ENCODE measurements at places on chromosomes 7 and 10. TPM values are rescaled to one million over a fixed set of nuclear protein-coding genes. Genes with fewer than 3 reads are reported as not detected.

The OTUD1 gene
- total RNA-seq, result 24.1 TPM

The DGKI gene
- total RNA-seq, result 13.4 TPM

The CREB5 gene
- total RNA-seq, result 143 TPM

The OGDHL gene
- not detected for total RNA-seq

The NUDCD3 gene
- 39.3 TPM for total RNA-seq

The CPA2 gene
- not detected for total RNA-seq

The NKX1-2 gene
- not detected for total RNA-seq

DNA sequence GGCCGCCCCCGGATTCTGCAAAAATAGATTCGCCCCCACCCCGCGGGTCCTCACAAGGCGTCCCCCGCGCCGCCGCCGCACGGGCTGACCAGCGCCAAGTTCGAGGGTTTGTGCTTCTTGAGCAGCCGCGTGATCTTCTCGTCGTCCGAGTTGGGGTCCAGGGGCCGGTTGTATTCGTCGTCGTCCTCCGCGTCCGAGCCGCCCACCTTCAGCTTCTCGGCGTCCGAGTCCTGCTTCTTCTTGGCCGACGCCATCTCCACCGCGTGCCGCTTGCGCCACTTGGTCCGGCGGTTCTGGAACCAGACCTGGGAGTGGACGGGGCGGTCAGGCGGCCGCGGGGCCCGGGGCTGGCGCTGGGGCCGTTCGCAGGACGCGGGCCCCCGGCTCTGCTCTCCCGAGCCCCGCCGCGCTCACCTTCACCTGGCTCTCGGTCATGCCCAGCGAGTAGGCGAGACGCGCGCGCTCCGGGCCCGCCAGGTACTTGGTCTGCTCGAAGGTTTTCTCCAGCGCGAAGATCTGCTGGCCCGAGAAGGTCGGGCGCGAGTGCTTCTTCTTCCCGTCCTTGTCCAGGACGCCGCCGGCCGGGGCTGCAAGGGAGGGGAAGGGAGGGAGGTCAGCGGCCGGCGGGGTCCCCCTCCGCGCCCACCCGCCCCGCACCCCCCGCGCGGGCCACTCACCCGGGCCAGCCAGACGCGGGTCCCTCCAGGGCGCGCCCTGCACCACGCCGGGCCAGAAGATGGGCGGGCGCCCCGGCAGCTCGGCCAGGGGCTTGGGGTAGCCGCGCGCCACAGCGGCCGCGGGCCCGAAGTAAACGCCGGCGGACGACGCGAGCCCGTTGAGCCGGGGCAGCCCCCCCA, 853 bp downstream of the NKX6-2 start:
- DNase-seq, result no peak

DNA sequence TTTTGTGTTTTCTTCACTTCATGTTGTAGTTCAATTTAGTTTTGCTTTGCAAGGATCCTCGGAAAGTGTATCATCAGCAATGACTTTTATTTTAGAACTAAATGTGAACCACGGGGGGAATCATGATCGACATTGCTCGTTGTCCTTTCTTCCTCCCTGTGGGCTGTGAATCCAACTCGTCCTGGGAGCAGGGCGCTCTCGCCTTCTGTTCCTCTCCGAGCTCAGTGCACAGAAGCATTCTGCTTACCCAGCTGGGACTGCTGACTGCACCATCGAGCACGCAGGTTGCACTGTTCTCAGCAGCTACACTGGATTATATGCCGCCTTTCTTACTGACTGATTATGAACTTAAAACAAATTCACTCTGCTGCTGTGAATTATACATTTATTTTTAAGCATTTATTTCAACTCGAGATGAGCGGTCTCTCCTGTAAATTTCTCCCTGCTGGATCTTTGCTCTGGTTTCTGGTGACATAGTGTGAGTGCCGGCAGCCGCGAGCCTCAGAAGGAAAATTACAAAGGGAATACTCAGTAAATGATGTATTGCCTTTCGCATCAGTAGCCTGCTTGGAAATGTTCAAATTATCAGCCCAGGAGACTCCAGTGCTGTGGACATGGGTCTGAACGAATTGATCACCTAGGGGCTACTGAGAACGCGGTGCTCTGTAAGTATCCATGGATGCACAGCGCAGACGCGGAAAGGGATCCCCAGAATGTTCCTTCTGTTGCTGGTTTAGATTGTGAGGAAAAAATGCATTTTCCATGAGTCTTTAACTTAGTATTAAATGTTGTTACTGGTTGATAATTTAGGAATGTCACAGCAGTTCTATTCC, 92.6 kb downstream of the PTPRE start:
- DNase-seq, result no peak

DNA sequence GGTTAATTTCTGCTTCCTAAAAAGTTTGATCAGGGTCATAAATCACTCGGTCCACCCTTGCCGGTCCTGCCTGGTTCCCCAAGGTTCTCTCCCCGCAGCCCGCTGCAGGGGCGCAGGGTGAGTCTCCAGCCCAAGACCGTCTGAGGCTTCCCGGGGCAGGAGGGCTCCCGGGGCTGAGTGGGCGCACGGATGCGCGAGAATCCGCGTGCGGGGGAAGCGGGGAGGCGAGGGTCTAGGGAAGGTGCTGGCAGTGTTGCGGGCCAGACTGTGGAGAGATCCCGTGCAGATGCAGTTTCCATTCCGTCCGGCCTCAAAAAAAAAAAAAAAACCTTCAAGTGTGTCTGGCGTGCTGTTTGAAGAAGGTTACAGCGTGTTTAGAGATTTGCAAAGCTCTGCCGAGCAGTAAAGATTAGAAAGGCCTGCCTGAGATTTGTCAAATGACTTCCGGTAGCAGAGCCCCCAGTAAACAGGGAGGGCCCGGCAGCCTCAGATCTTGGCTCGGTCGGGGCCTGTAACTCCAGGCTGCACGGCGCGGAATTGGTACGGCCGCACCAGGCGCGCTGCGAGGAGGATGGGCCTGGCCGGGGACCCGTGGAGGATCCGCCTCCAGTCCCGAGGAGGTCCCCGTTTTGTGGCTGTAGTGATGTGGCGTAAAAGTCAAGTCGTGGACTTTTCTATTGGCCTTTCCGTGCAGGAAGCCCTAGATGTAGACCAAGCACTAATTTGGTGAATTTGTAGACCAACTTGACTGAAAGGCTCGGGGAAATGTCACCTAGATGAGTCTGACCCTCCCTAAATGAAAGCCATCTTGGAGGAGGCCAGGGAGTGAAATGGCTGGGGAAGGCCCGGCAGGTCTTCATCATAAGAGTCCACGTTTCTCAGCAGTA, 293.2 kb upstream of the NFE2L3 start:
- no peak for DNase-seq

- no peak for DNase-seq
Measured at GRCh38 chr10:6514844-6515780, 65.0 kb downstream of the PRKCQ start.

DNA sequence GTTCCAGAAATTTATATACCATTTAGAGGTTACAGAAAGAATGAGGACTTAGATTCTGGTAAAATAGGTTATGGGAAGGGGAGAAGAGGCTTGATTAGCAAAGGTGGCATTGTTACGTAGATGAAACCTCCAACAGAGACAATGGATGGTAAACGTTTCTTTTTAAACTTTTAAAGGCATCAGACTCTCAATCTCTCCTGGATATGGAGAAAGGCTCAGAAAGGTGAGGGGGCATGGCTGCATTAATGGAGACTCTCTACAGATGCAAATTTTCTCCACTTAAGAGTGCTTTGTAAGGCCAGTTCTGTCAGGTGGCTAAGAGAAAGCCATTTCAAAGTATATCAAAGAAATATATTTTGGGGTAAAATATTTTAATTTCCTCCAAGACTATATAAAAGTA, 240.9 kb upstream of the PTER start:
- no peak for DNase-seq

DNA sequence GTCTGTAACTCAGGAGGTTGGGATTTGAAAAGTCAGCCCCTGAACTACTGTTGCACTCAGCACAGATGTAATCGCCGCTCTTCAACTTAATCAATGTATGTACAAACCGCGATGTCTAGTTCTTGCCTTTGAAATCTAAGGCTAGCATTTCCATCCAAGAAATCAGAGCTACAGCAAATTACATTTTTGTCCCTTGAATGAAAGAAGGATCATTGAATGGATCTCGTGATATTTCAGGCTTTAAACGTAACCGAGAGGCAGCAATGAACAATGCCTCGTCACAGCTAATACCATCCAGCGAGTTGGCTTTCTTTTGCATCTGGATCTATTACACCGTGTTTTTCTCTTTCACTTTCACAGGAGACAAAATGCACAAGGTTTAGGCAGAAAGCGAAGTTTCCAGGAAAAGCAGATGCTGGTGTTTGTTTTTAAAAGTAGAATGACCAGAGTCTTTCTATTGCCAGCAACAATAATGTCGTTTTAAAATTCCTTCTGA, 5.5 kb downstream of the SKIDA1 start:
- DNase-seq, result no peak

- no peak for DNase-seq
Measured at GRCh38 chr7:2525658-2526630, 6.4 kb downstream of the LFNG start.

- DNase-seq, result no peak
Measured at GRCh38 chr7:48528646-48529045, 357.4 kb downstream of the ABCA13 start.

DNA sequence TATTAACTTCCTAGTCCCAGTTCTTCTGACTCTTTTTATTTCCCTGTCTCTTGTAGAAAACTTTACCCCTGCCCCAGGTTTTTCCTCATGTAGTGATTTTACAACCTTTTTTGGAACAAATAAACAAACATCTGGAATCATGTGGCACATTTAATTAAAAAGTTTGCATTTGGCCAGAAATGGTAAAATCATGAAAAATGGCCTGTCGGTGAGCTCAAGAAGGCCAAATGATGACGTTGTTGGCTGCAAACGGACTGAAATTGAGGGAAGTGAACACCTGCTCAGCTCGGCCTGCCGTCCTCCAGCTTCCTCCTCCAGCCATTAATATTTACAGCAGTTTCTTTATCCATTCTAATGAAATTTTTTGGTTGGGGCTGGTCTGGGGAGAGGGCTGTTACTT, 902.8 kb downstream of the LRMDA start:
- DNase-seq, result no peak

DNA sequence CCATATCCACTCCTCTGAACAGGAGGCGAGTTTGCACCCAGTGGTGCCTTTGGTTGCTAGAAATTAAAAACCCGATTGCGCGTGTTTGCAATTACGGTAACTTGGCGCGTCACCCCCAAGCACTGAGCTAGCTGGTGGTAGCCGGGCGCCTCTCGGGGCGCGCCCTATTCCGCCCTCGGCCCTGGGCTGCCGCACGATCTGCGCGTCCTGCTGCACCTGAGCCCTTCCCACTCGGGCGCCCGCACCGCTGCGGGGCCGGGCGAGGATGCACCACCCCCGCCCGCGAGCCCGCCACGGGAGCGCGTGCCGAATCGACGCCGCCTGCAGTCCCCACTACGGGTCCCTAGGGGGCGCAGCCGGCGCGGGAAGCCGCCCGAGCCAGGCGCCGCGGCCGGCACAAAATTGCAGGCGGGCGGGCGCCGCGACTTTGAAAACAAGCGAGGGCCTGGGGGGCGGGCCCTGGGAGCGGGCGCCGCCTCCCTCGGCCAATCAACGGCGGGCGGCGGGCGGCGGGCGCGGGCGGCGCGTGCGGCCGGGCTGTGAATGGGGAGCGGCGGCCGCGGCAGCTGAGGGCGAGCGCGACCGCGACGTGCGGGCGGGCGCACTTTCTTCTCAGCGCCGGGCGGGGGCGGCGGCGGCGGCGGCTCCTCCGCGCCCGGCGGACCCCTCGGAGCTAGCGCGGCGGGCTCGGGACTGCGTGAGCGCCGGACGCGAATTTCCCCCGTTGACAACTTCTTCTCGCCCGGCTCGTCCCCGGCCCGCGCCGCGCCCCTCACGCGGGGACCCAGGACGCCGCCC, at the start of gene SDK1:
Gene SDK1 (plus strand): TSS at position 602 of the 798 bp plus-strand sequence. CDS start 335 bp downstream, outside the sequence.
- DNase-seq, result peak; percentile 61

DNA sequence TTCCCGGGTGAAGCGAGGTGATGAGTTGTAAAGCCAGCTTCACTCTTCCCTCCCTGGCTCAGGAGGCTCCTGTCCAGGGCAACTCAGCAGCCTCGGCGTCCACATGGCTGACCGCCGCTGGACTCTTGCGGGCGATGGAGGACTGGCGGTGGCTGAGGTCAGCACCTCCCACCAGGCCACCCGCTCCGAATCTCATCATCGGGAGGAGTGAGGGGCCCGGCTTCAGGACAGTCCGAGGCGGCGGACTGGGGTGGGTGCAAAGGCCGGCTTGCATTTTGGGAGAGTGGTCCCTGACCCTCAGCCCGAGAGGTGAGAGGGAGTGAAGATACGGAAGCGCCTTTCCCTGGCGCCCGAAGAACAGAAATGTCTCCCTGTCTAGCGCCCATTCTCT, 759 bp downstream of the DNAJB12 start:
- no peak for DNase-seq

- DNase-seq, result no peak
Measured at GRCh38 chr7:106693677-106694353, 32.9 kb upstream of the CCDC71L start.

DNA sequence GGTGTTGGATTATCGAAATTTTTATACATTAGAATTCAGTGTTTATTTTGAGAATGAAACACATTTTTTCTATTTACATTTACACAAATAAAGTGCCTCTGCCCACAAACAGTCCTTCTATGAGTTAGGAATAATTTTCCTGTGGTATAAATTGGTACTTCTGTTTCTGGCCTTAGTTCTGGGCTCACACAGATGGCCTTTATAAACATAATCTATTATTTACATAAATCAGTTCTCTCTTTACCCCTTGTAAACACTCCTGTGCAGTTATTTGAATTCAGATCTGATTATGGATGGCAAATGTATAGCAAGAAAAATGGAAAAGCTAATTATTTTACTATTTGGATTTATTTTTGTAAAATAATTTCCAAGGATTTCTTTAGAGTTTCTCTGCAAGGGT, 143.2 kb downstream of the PRKG1 start:
- DNase-seq, result no peak

GRCh38 chr7:5589819-5590595, 166.4 kb upstream of the TNRC18 start:
- no peak for DNase-seq

- DNase-seq, result no peak
Measured at GRCh38 chr7:28998105-28998504, 40.0 kb upstream of the TRIL start.

- DNase-seq, result peak; percentile 93
Measured at GRCh38 chr7:30851651-30852307, 59.9 kb upstream of the AQP1 start.

- no peak for DNase-seq
Measured at GRCh38 chr10:88918191-88918905, 34.2 kb downstream of the ACTA2 start.

DNA sequence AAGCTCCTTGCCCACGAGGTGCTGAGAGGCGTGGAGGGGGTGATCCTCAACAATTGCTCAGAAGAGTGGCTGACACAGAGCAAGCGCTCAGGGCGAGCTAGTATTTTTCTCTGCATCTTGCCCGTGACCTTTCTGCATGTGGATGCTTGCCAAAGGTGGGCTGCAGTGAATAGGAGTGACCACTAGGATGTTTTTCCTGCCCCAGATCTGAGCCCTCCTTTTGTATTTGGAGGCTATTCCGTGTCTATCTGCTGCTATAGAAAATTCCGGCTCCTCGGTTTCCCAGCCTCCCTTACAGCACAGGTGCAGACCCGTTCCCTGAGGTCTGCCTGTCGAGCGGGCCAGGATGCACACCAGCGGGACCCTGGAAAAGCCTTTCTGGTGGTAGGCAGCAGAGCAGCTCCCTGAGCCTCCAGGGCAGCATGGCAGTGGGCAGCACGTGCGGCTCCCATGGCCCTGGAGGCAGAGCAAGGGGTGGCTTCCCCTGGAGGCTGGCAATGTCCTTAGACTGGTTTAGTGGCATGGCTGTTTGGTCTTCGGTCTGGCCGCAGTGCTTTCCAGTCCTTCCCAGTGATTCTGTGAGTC, 145.1 kb upstream of the PCBD1 start:
- DNase-seq, result no peak
